ENCODE measurements at places on chromosomes 11 and 22.

DNA sequence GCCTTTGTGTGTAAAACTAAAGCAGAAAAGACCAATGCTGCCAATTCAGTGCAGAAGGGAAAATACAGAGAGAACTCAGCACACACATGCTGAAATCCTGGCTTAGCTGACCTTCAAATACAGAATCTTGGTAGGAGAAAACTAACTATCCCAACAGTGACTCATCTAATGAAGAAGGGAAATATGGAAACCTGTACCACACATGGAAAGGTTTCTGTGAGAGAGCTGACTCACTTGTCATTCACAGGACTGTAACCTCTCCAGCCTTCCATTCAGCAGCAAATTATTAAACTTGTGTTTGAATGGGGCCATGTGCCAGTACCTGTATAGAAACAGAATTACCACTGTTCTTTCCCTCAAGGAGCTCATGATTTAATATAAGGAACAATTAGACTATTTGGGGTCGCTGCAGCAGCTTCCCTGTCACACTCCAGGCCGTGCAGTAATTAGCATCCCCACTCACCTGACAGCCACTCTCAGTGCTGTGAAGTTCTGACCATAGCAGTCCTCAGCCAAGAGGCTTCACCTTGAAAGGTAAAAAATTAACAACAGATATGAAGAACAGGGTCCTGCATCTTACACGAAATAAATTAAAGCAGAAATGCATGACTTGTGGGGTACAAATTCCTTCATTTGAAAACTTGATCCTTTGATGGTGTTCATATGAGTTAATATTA, 53.9 kb downstream of the MSANTD4 start:
- no peak for DNase-seq

DNA sequence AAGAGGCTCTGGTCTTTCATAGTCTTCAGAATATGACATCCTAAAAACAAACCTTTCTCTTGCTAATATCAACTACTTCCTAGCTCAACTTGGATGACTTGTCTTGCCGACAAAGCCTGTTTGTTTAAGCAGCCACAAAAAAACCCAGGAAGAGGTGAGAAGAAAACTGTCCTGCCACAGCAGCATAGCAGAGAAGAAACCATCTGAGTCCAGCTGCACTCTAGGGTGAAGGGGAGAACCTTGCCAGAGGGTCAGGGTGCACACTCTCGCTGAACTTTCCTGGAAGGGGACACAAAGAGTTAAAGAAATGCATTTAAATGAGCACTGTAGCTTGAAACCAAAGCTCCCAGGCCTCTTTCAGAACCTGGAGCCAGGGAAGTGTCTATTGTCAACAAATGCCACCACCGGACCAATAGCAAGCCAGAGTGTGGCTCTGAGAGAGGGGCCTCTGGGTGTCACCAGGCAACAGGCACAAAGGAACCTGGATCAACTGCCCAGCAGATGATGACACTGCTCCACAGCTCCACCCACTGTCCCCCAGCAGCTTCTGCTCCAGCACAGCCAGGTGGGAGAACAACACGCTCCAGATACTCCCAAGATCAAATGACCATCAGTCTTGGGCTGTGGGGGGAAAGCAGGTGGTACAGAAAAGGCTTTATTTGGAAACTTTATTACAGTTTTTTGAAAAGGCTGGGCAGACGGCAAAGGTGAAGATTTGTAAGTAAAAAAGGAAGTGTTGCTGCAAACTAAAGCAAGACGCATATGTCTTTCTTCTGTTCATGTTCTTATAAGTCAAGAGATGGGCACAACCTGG, 105.7 kb downstream of the RASSF10 start:
- DNase-seq: no peak

- no peak for DNase-seq
Measured at GRCh38 chr11:95230810-95231126, 234 bp downstream of the SESN3 start.

DNA sequence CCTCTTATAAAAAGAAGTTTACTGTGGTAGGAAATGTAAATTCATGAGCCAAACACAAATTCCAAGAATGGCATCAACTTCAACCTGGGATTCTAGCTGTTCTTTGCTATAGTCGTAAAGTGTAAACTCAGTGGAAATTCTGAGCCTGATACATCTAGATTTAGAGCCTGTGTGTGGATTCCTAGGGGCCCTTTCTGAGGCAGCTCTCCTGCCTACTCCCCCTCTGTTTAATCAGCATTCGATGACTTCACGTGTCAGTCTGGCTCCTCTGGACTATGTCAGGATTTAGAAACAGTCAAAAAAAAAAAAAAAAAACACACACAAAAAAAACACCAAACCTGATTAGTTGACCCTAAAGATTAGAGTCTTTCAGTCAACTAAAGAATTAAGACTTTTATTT, 93.1 kb upstream of the SC5D start:
- no peak for DNase-seq
